ENCODE measurements at places on chromosomes 7 and 10. TPM values are rescaled to one million over a fixed set of nuclear protein-coding genes. Genes with fewer than 3 reads are reported as not detected.

The TAX1BP1 gene
- 190 TPM for total RNA-seq

The FXYD4 gene
- total RNA-seq = not detected

DNA sequence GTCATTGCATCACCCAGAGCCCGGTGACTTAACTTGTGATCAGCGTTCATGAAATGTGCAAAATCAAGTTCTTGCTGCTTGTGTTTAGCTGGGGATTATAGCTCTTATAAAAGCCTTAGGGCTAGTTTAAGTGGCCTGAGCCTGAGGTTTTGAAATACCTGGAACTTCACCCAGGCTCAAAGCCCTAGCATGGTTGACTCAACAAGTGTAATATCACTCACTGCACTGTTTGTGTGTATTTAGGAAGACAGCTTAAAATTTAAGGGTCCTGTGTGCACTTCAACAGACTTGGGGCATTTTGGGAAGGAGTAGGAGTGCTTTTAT, 489.5 kb downstream of the GATA3 start:
- peak; percentile 44 for DNase-seq

- DNase-seq = no peak
Measured at GRCh38 chr7:101869901-101870290, 52.5 kb downstream of the CUX1 start.

Data from Calu3 (cell line).